AG10803 (cell line): ENCODE measurements at places on chromosomes 1 and 21.

DNA sequence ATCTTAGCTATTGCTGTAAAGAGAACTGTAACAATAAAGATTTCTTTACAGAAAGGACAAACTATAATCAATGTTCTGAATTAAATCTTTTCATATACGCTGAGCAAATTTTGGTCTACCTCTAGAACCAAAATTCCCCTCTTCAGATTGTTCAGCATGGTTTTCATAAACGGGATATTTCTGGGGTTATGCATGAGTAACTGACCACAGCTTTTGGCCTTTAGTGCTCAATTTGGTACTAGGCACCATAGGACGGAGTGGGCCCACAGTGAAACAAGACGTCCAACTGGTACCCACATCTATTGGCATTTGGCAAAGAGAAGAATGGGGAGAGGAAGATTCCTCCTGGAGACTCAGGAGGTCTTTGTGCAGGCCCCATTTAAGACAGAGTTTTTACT is 184.5 kb downstream of the TGFBR3 start:
- peak; percentile 48 for DNase-seq

- peak; percentile 9 for DNase-seq
These were observed 152.2 kb downstream of the S1PR1 start for GRCh38 chr1:101388904-101389546.

- no peak for DNase-seq
These were observed 230.5 kb downstream of the SPATA17 start for GRCh38 chr1:217861658-217862057.

DNA sequence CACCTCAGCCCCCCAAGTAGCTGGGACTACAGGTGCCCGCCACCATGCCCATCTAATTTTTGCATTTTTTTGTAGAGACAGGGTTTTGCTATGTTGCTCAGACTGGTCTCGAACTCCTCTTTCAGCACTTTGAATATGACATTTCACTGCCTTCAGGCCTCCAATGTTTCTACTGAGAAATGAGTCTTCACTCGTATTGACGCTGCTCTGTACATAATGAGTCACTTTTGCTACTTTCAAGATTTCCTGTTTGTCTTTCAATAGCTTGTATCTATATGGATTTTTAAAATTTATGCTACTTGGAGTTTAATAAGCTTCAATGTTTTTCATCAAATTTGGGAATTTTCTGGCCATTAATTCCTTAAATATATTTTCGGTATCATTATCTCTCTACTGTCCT is 64.7 kb downstream of the GORAB start:
- DNase-seq, result no peak

- DNase-seq, result peak; percentile 50
These were observed 5.0 kb upstream of the ADAMTS1 start for GRCh38 chr21:26850116-26850643.

- peak; percentile 61 for DNase-seq
These were observed 52.2 kb downstream of the SMYD2 start for GRCh38 chr1:214332946-214333798.

DNA sequence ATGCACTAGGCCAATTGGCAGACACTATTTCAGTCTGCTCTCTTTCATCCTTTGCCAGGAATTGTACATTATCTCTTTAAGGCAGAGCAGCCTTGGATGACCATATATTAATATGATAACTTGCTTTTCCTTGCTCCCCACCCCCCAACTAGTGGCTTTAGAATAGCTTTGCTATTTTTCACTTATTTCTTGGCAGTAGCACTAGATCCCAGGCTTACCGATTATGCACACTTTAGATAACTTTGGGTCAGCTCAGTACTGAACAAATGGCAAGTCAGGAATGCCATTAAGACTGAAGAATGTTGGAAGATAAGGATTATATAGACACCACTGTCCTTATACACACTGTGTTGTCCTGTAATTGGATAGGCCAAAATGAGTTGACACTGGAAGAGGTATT is 146.4 kb downstream of the FGGY start:
- no peak for DNase-seq

DNA sequence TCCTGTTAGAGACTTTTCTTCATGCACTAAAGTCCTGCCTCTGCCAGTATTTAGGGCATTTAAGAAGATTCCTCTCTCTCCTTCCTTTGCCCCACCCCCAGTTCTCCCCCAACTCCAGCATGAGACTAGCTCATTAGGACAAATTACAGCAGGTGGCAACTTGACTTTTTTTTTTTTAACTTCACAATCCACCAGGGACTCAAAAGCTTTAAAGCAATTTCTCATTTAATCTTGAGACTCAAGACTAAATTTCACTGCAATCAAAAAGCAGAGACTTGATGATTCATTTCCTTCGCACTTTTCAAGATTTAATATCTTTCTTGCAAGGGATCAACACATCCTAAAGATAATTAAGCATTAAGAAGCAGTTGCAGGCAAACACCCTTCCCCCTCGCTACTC is 74.9 kb downstream of the WLS start:
- no peak for DNase-seq
